ENCODE measurements at places on chromosomes 2 and 18. TPM values are rescaled to one million over a fixed set of nuclear protein-coding genes. Genes with fewer than 3 reads are reported as not detected.
A peak's percentile ranks its signal among the peaks of the same experiment; 100 is the strongest.

GRCh38 chr2:235085476-235085875 lies 133.7 kb downstream of the SH3BP4 start:
- no peak for DNase-seq

GRCh38 chr2:218881744-218882460 lies 1.2 kb downstream of the WNT10A start:
- DNase-seq: no peak

DNA sequence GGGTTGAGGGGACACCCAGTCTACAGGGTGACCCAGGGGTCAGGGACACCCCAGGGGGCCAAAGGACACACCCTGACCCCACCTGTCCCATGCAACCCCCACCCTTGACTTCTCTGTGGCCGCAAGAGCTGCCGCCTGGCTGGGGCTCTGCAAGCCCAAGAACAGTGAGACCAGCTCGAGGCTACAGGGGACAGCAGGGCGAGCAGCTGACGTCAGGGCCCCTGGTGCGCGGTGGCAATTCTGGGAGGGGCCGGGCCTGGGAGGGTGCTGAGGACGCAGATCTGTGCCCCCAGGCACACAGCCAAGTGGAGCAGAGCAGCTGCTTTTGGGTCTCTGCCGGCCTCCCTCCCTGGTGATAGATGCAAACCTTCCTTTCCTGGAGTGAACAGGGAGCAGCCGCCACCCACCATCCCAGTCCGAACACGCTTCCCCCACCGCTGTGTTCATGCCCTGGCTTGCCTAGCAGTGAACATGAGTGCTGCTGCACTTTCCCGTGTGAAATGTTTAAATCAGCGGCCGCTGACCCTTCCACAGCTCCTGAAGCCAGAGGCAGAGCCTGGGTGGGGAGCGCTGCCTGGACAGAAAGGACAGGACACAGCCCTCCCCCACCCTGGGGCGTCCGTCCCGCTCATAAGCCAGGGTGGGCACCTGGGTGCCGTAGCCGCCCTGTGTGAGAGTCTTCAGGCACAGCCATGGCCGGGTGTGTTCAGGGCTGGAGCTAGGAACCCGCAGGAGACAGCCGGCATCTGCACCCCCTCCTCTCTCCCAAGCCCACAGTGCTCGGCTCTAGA lies 46.9 kb downstream of the SLC66A2 start:
- no peak for DNase-seq

DNA sequence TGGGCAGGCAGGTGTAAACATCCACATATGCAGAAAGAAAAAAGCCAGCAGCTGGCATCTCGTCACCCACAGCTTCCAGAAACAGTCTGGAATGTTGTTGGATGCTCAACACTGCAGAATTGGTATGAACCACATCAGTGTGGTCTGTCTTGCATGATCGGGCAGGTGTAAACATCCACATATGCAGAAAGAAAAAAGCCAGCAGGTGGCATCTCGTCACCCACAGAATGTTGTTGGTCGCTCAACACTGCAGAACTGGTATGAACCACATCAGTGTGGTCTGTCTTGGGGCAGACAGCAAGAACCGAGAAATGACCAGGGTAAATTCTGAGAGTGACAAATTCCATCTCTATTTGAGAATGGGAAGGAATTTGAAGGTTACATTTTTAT lies 39.6 kb downstream of the DOCK10 start:
- peak; percentile 66 for DNase-seq

DNA sequence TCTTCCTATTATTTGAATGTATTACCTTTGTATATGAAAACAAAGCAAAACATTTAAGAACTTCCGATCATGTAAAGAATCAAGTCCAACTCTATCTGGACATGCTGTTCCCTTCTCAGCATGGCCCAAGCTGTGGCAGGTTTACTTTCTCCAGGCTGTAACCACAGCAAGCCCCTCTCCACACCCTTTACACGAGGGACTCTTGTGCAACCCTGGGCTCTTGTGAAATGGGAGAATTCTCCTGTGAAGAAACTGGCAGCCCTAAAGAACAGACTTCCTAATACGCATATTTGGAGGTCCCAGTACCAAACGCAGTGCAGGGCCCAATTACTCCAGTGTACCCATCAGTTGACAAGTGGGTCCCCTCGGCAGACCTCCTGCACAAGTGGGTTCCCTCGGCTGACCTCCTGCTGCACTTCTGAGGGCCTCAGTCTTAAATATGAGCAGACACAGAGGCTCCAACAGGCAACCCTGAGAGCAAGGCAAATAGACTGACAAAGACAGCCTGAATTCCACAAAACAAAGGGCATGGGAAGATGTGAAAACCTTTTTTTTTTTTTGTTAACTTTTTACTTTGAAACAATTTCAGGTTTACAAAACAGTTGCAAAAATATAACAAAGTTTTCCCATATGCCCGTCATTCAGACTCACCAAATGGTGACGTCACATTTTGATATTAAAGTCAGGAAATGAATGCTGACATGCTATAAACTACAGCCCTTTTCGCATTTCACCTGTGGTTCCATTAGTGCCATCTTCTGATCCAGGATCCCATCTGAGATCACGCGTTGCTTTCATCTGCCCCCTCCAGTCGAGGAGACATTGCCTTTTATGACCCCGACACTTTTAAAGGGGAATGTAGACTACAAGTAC lies 78.2 kb downstream of the FBXO15 start:
- DNase-seq: no peak

DNA sequence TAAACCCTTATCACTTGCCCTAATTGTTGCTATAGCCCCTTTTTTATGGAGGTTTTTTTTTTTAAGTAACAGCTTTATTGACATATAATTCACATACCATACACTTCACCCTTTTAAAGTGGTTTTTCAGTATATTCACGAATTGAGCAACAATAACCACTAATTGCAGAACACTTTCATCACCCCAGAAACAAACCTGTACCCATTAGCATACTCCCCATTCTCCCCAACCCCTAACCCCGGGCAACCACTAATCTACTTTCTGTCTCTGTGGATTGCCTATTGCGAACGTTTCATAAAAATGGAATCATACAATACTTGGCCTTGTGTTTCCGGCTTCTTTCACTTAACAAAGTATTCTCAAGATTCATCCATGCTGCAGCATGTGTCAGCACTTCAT lies 213.6 kb downstream of the ATAD2B start:
- no peak for DNase-seq

- DNase-seq: no peak
These were observed 9.4 kb downstream of the CYP26B1 start for GRCh38 chr2:72138011-72138881.

- peak; percentile 39 for DNase-seq
These were observed 11.1 kb upstream of the CYS1 start for GRCh38 chr2:10091182-10091888.

TMX3 gene
- total RNA-seq: 51.8 TPM

ATOH8 gene
- 0.11 TPM for total RNA-seq

FEV gene
- total RNA-seq: not detected

ATL2 gene
- total RNA-seq: 50.5 TPM

POTEF gene
- total RNA-seq: not detected

All from activated CD8-positive, alpha-beta T cell treated with anti-CD3 and anti-CD28 coated beads, Interleukin-2, amount 10 ng/mL, durations not matched to agents 7 days and 5 days (primary cell).